ENCODE measurements at places on chromosomes 2 and 18.

- DNase-seq = no peak
Observed at GRCh38 chr18:28973324-28973723, 796.4 kb upstream of the CDH2 start.

GRCh38 chr2:223994562-223995162 is 37.4 kb downstream of the MRPL44 start:
- DNase-seq = no peak

DNA sequence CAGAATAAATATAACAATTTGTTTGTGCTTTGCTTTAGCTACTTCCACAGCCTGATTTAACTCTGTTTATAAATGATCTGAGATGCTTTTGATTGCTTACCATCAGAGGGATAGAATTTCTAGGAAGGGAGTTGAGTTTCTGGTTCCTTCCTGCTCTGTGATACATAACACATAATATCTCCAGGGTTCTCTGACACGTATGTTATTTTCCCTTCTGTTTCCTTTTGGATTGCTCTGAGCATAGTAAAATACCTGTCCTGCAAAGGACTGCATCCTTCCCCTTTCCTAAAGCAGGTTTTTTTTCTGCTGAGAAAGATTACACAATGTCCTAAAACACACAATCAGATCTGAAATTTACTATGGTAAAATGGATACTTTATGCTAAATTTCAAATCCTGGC is 76.1 kb downstream of the CABYR start:
- no peak for DNase-seq

GRCh38 chr18:43830947-43831346 is 553.7 kb upstream of the SYT4 start:
- DNase-seq = no peak

- no peak for DNase-seq
Observed at GRCh38 chr2:62046141-62046540, 140.7 kb downstream of the COMMD1 start.

GRCh38 chr2:21500401-21500945 is 376.7 kb downstream of the TDRD15 start:
- DNase-seq = no peak

- no peak for DNase-seq
Observed at GRCh38 chr2:147663153-147663961, 181.5 kb upstream of the ACVR2A start.

DNA sequence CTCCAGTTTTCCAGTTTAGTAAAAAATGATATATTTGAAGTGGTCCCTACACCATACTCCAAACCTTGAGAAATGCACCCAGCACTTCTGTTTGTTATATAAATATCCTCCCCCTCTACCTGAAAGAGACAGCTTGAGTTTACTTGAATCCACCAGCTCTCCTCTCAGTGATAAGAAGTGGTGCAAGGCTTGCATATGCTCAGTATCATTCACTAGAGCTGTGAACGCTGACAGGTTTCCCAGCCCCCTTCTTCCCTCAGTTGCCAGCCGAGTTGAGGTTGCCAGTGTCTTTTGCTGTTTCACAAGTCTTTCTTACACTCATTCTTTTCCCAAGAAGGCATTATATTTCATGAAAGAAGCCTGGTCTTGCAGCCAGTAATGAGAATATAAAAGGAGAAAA is 880.0 kb downstream of the LRRTM4 start:
- no peak for DNase-seq
